Thymus (tissue), 14 donors: ENCODE measurements at places on chromosomes 2 and 18. TPM values are rescaled to one million over a fixed set of nuclear protein-coding genes. Genes with fewer than 3 reads are reported as not detected.

DNA sequence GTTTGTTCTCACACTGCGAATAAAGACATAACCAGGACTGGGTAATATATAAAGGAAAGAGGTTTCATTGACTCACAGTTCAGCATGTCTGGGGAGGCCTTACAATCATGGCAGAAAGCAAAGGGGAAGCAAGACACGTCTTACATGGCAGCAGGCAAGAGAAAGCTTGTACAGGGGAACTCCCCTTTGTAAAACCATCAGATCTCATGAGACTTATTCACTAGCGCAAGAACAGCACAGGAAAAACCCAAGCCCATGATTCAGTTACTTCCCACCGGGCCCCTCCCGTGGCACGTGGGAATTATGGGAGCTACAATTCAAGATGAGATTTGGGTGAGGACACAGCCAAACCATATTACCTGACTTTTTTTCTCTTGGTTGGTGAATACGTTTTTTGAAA, 51.3 kb downstream of the TMEM247 start:
- H3K27me3 ChIP-seq, result no peaks in the 10 kb centered on the region
- H3K36me3 ChIP-seq, result no peaks in the 10 kb centered on the region
- H3K27ac ChIP-seq, result no peak overlapping the region
- no peak overlapping the region for H3K4me3 ChIP-seq

DNA sequence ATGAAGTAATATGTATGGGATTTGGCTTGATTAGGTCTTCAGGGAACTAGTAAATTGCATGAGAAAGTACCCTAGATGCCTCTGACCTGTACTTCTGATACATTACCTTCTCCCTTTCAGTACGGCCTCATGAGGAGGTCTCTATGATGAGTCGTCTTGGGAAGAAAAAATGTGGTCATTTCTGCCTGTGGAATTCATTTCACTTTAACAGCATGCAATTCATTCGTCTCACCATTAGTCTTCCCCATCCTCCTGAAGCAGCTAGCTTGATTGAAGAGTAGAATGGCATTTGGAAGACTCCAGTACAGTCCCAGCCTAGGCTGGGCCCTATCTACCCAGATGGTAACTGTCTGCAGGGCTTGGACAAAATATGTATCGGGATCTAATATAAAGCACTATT, 52.2 kb downstream of the TMX3 start:
- H3K36me3 ChIP-seq, result no peaks in the 10 kb centered on the region
- H3K4me3 ChIP-seq, result no peak overlapping the region
- H3K4me1 ChIP-seq, result no peaks in the 10 kb centered on the region

DNA sequence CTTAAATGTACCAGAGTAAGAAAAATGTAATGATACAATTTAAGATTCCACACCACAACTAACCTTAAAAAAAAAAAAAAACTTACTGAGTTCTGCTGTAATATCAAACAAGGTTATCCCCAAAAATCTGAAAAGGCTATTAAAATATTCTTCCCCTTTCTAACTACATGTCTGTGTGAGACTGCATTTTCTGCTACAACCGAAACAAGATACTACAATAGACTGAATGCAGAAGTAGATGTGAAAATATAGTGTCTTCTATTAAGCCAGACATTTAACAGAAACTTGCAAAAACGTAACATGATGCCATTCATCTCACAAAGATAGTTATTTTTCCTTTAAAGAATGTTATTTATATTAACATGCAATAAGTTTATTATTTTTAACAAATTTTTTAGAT, 16.2 kb downstream of the SS18 start:
- no peaks in the 10 kb centered on the region for H3K27me3 ChIP-seq
- H3K36me3 ChIP-seq, result peaks cover 33% of the 10 kb centered on the region
- no peak overlapping the region for H3K27ac ChIP-seq
- DNase-seq, result no peak
- H3K4me1 ChIP-seq, result no peaks in the 10 kb centered on the region

GRCh38 chr2:153165021-153165420, 313.5 kb downstream of the RPRM start:
- H3K27me3 ChIP-seq, result no peaks in the 10 kb centered on the region
- no peaks in the 10 kb centered on the region for H3K4me1 ChIP-seq

DNA sequence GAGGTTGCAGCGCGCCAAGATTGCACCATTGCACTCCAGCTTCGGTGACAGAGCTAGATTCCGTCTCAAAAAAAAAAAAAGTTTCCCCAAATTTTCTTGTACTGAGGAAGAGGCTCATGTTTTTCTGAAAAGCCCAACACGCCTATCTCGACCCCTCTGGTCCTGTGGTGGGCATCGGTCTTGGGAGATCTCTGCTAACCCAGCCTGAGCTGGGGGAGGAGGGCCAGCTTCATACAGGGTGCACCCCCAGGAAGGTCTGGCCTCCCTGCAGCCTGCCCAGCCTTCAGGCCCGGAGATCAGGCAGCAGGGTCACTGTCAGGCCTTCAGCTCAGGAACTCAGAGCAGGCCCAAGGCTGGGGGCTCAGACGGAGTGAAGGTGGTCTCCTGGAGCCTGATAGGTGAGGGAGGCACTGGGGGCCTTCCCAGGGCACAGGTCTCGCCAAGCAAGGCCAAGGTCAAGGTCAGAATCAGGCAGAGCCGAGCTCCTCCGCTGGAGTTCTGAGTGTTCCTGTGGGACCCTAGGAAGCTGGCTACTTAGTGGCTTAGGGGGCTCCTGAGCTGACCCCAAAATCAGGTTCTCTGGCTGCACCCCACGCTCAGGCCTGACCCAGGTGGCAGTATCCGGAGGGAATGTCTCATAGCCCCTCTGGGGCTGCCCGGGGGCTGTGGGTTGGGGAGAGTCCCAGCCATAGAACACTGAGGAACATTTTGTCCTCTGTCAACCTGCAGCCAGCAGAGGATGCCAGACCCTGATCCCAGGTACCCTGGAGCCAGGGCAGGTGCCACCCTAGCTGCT, 37.9 kb upstream of the SMAD7 start:
- DNase-seq, result no peak
- H3K36me3 ChIP-seq, result no peaks in the 10 kb centered on the region
- no peak overlapping the region for H3K27ac ChIP-seq
- peaks cover 18% of the 10 kb centered on the region for H3K27me3 ChIP-seq

GRCh38 chr2:232857158-232857563, 12.9 kb upstream of the SNORC start:
- no peaks in the 10 kb centered on the region for H3K4me1 ChIP-seq
- H3K36me3 ChIP-seq, result peaks cover 39% of the 10 kb centered on the region
- H3K27me3 ChIP-seq, result no peaks in the 10 kb centered on the region
- no peak overlapping the region for H3K4me3 ChIP-seq
- H3K27ac ChIP-seq, result no peak overlapping the region
- no peak for DNase-seq

DNA sequence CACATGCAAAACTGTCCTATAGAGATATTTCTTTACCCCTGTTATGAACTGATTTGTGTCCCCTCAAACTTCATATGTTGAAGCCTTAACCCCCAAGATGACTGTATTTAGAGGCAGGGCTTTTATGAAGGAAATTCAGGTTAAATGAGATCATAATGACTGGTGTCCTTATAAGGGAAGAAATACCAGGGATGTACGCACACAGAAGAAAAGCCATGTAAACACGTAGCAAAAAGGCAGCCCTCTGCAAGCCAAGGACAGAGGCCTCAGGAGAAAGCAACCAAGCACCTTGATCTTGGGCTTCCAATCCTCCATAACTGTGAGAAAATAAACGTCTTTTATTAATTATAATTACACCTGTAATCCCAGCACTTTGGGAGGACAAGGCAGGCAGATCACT, 101.3 kb upstream of the NDUFV2 start:
- no peaks in the 10 kb centered on the region for H3K36me3 ChIP-seq
- no peak for DNase-seq
- no peak overlapping the region for H3K27ac ChIP-seq
- H3K4me3 ChIP-seq, result no peak overlapping the region
- no peaks in the 10 kb centered on the region for H3K27me3 ChIP-seq
- H3K4me1 ChIP-seq, result no peaks in the 10 kb centered on the region

GRCh38 chr2:131646669-131647297, 119.1 kb downstream of the CCDC74A start:
- H3K27ac ChIP-seq, result no peak overlapping the region
- no peak overlapping the region for H3K4me3 ChIP-seq
- no peak for DNase-seq

GRCh38 chr2:2464094-2464493, 133.0 kb upstream of the MYT1L start:
- H3K27ac ChIP-seq, result no peak overlapping the region
- DNase-seq, result no peak
- H3K4me1 ChIP-seq, result no peaks in the 10 kb centered on the region
- no peaks in the 10 kb centered on the region for H3K36me3 ChIP-seq

- no peaks in the 10 kb centered on the region for H3K36me3 ChIP-seq
- peaks cover 3% of the 10 kb centered on the region for H3K4me1 ChIP-seq
- no peak overlapping the region for H3K27ac ChIP-seq
- no peaks in the 10 kb centered on the region for H3K27me3 ChIP-seq
Observed at GRCh38 chr2:43459446-43460173, 136.2 kb downstream of the THADA start.

DNA sequence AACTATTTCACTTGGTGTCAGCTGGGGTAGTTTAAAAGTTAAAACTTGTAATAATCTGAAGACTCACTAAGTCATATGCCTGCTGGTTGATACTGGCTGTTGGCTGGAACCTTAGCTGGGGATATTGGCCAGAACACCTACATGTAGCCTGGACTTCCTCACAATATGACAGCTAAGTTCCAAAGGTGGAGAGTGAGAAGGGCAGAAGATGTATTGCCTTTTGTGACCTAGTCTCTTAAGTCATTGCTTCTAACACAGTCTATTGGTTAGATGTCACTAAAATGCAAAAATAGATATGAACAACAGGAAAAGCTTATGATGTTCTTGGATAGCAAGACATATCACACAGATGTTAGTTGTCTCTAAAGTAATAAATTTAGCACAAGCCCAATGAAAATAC, 113.2 kb upstream of the CHAC2 start:
- H3K4me3 ChIP-seq, result no peak overlapping the region
- no peaks in the 10 kb centered on the region for H3K4me1 ChIP-seq
- no peak overlapping the region for H3K27ac ChIP-seq

DNA sequence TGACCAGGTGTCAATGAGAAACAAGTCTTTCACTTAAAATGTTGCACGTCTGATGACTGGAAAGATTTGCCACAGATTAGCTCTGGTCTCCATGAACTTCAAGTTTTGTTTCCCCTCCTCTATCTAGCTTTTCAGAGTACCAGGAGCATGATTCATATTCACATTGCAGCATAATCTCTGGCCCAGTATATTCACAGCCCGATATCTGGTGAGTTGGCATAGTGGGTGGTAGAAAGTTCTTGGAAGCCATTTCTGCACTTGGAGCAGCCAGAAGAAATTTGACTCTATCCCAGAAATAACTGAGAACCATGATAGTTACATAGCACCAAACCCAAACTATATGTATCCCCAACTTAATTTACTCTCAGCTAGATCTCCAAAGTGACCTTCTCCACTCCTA, 503.9 kb downstream of the PID1 start:
- H3K36me3 ChIP-seq, result no peaks in the 10 kb centered on the region
- H3K4me1 ChIP-seq, result no peaks in the 10 kb centered on the region
- DNase-seq, result no peak
- H3K27ac ChIP-seq, result no peak overlapping the region

- H3K27me3 ChIP-seq, result no peaks in the 10 kb centered on the region
- H3K36me3 ChIP-seq, result no peaks in the 10 kb centered on the region
- peak overlapping the region; percentile 77 for H3K27ac ChIP-seq
- H3K4me3 ChIP-seq, result peak overlapping the region; percentile 67
- DNase-seq, result no peak
Observed at GRCh38 chr2:162344617-162344950, 652 bp downstream of the GCA start.

DNA sequence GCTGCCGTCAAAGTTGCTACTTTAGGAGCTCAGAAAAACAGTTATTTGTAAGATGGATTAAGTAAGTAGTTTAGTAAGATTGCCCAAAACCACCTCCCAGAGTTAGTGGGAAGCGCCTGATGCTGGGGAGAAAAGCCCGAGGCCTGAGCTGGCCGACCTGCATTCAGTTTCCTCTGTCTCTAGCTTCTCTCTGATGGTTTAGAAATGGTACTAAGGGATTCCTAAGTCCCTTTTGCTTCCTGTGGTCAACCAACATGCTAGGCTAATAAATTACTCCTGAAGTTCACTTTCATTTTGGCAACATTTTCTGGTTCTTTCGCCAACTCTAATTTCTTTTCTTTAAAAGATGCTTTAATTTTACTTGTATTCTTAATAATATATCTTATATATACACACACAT, 60.1 kb downstream of the ASAP2 start:
- H3K27ac ChIP-seq, result no peak overlapping the region
- no peaks in the 10 kb centered on the region for H3K27me3 ChIP-seq
- DNase-seq, result no peak
- H3K36me3 ChIP-seq, result no peaks in the 10 kb centered on the region
- peaks cover 2% of the 10 kb centered on the region for H3K4me1 ChIP-seq

DNA sequence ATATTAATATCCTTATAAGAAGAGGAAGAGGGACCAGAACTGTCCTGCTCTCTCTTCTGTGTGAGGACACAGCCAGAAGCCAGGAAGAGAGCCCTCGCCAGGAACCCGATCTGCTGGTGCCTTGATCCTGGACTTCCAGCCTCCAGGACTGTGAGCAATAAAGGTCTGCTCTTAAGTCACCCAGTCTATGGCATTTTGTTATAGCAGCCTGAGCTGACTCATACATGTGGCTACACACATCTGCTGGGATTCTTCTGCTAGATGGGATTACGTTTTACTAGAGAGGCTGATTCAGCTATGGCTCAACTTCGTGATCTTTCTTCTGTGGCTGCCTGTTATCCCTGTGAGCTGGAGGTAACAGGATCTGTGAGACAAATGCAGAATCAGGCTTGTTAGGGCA, 29.6 kb downstream of the ARL4C start:
- H3K27me3 ChIP-seq, result no peaks in the 10 kb centered on the region
- H3K4me1 ChIP-seq, result peaks cover 40% of the 10 kb centered on the region
- no peak overlapping the region for H3K4me3 ChIP-seq
- H3K27ac ChIP-seq, result no peak overlapping the region
- no peak for DNase-seq
- H3K36me3 ChIP-seq, result no peaks in the 10 kb centered on the region

DNA sequence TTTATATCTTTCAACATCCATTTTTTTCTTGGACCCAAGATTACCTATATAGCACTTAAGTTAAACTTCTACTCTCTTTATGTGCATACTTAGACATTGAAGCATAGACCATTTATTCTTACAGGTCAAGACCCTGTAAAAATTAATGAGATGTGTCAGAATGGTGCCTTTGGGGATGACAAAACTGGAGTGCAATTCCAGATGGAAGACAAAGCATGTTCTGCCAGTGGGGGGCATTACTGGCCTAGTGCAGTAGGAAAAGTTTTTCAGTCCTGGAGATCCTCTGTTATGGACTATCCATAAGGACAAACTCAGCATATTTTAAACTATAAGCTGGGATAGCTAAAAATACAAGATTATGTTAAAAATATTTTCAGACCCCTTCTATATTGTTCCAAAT, 57.8 kb upstream of the MMADHC start:
- no peak overlapping the region for H3K4me3 ChIP-seq
- no peak for DNase-seq
- H3K27me3 ChIP-seq, result no peaks in the 10 kb centered on the region
- no peaks in the 10 kb centered on the region for H3K4me1 ChIP-seq
- H3K27ac ChIP-seq, result no peak overlapping the region

- H3K4me1 ChIP-seq, result no peaks in the 10 kb centered on the region
- H3K27ac ChIP-seq, result no peak overlapping the region
- H3K27me3 ChIP-seq, result no peaks in the 10 kb centered on the region
- no peaks in the 10 kb centered on the region for H3K36me3 ChIP-seq
- no peak overlapping the region for H3K4me3 ChIP-seq
Observed at GRCh38 chr18:317618-318017, 49.8 kb upstream of the THOC1 start.

PLB1 gene
- total RNA-seq, result 1.8 TPM

C2orf76 gene
- total RNA-seq, result 14.7 TPM

LHCGR gene
- total RNA-seq, result 0.05 TPM

PLGLB1 gene
- 3.0 TPM for total RNA-seq

DIPK1C gene
- total RNA-seq, result 0.42 TPM

VRK2 gene
- 19.5 TPM for total RNA-seq

AGXT gene
- total RNA-seq, result 0.14 TPM
